ENCODE measurements at places on chromosomes 11 and 22.
A peak's percentile ranks its signal among the peaks of the same experiment; 100 is the strongest.

DNA sequence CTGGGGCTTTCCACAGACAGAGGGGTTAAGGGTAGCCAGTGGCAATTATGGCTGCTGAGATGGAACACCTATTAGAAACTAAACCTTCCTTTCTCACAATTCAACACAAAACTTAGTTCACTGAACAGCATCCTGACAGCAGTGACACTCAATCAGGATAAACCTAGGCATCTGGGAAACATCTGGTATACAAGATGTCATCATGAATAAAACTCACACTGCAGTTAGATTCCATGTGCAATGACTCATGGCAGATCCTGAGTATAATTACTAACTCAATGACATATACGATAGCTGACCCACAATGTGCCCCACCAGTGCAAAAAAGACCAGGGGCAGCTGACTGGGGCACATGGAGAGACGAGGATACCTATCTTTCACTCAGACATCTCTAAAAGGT lies 17.7 kb downstream of the RBFOX2 start:
- DNase-seq, result no peak

GRCh38 chr22:38042488-38042790 lies 14.8 kb upstream of the PICK1 start:
- no peak for DNase-seq

- no peak for DNase-seq
Measured at GRCh38 chr11:71304491-71304890, 52.1 kb upstream of the SHANK2 start.

- DNase-seq, result no peak
Measured at GRCh38 chr22:37802310-37803194, 5.2 kb upstream of the GCAT start.

- peak; percentile 57 for DNase-seq
Measured at GRCh38 chr11:47514825-47515647, 37.9 kb downstream of the CELF1 start.

DNA sequence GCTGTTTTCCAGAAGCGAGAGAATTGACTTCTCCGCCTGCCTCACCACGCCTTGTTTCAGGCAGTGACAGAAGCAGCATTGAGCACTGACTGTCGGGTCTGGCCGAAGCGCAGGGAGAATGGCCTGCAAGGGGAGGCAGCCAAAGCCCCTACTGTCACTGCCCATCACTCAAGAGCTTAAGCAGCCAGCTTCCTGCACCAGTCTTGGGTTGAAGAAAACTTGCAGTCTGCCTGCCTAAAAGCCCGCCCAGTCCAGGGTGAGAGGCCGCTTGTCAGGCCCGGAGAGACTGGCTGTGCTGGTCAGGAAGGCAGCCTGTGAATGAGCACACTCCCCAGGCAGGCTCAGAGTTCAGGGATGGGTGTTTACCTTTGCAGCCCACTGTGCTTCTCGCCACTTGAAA lies 108.3 kb downstream of the PKNOX2 start:
- DNase-seq, result no peak

DNA sequence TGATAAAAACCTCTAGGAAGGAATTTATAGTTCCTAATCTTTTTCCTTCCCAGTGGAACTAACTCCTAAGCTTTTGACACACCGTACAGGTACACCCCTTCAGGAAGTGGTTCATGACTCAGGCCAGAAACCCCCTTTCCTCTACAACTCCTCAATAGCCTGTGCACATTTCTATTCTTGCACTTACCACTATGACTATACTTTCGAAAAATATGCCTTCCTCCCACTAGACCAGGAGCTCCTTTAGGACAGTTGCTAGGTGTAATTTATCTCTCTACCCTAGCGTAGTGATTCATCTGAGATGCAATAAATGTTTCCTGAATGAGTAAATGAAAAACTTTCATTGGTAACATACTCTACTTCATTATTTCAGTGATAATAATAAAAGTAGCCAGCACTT lies 14.5 kb downstream of the MAP6 start:
- DNase-seq, result no peak

DNA sequence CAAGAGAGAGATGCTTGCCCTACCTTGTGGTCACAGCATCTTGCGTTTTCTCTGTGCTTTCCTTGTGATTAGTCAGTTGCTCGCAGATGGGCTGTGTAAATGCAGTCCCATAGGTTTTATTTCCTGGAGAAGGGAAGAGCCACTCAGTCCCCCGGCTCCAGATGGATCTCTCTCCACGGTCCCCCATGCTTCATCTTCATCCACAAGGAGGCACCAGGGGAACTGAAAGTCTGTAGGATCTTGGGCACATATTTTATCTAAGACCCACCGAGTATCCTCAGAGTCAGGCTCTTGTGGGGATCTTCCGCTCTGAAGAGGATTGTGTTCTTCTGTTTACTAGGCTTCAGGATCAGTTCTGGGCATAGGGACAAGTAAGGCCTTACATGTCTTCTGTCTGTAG lies 66.8 kb upstream of the E2F8 start:
- no peak for DNase-seq

DNA sequence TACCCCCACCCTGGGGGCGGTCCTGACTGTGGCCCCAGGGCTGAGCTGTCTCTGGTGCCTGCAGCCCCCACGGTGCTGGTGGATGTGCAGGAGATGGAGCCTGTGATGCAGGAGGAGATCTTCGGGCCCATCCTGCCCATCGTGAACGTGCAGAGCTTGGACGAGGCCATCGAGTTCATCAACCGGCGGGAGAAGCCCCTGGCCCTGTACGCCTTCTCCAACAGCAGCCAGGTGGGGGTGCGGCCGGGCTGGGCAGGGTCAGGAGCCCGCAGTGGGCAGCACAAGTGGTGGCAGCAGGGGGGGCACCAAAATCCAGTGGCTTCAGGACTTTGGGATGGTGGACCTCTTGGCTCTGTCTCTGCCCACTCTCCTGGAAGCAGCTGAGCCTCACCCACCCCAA lies 8.0 kb upstream of the NDUFS8 start:
- DNase-seq, result no peak

DNA sequence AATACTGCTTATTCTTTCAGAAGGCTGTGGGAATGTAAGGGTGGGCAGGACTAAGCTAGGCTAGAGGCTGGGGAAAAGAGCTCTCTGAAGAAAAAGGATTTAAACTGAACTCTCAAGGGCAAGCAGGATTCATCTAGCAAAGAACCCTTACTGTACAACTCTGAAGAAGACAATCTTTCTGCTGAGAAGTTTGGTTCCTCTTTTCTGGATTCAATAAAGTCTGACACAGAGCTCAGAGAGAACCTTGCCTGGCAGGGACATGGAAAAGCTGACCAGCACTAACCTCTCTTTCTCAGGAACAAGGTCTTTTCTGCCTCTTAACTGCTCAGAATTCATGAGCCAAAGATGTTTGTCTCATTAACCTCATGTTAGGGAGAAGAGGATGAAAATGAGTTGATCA lies 388.4 kb upstream of the DDI1 start:
- no peak for DNase-seq

DNA sequence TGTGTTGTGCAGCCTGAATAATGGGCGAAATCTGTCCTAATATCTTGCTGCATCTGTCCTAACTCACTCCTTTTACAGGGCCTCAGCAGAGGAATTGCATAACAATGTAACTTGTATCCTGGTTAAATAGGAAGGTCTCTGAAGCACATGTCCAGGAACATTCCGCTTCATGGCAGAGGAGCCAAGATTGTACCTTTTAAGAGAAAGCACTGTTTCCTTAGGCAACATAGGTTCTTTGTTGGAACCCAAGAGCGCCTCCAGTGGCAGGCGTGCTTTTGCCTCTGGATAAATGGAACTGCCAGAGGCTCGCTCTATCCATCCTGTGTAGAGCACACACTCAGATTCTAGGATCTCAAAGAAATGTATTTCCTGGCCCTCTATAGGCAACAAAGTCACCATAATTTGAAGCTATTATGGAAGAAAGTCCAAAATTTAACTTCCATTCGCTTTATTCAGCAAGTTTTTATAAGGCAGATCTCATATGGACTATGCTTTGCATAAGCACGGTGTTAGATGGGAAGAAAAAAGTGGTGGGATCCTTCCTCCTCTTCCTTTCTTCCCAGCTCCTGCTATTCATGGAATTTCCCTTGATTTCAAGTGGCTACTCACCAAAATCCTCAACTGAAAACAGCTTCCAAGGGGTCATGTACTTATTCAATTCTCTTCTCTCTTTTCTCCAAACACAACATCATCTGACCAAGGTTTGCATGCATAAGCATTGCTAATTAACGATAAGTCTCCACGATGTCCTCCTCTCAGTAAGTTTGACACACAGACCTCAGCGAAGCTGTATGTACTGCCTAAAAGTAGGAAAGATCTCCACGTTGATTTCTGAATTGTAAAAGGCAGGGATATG lies at the start of gene BLID:
Gene BLID, minus strand, starts transcription at position 692 of the 856 bp plus-strand sequence. Its CDS starts 293 bp downstream, at position 399.
- no peak for DNase-seq

GRCh38 chr22:25465949-25466348 lies 98.5 kb upstream of the GRK3 start:
- DNase-seq, result no peak

GRCh38 chr22:45265535-45265934 lies 19.2 kb upstream of the UPK3A start:
- DNase-seq, result no peak

GRCh38 chr11:78354408-78355308 lies 63.0 kb downstream of the GAB2 start:
- DNase-seq, result no peak

DNA sequence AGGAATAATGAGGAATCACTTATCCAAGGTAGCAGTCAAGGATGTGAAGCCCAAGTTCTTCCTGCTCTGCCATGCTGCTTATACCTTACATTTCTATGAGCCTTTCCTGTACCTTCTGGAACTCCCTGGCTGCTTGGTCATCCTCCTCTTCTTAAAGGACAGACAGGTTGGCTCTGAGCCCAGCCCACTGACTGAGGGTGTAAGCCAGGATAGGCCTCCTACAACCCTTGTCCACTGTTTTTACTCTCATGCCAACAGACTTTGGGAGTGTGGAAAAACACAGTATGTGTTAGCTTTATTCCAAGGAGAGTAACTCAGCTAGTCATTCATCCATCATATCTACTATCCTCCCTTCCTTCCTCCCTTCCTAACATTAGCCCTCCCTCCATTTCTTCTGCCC lies 47.5 kb downstream of the IRAG1 start:
- no peak for DNase-seq

DNA sequence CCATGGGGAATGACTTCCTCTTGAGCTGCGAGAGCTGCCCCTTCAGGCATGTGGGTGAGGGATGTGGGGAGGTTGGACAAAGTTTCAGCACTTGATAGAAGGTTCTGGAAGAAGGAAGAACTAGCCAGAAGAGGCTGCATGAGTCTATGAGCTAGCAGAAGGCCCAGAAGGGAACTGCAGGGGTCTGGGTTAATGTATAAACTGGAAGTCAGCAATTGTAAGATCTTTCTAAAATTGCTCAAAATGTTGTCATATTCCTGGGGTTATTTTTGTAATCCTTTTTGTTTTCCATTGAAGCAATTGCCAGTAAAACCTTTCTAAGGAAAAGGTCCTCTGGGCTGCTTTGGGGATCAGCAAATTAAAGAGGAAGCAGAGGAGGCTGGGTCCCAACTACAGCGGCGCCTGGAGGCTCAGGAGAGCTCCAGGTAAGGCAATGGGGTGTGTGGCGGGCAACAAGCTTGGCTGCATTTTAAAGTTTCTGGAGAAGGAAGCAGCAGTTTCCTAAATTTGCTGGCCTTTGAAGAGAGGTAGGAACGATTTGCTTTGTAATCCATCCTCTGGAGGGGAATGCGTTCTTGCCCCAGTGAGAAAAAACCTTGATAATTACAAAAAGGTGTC lies 29.2 kb downstream of the ADAMTS15 start:
- DNase-seq, result no peak

DNA sequence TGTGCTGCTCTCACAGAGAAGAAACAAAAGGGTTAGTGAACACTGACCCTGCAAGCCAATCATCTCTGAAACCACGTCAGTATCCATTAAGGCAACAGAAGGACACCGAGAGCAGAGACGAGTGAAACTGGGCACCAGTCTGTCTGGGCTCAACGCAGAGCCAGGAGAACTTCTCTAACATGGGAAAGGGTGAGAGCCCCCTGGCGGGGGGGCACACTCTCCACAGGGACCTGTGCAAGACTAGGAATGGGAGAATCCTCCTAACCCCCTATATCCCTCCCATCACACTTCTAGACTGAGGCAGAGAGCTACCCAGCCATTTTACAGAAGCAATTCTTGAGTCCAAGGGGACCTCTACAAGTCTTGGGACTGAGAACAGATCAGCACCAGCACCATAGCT lies 285.8 kb downstream of the SOX6 start:
- DNase-seq, result no peak

- no peak for DNase-seq
Measured at GRCh38 chr11:125935618-125936199, 10.1 kb upstream of the VSIG10L2 start.

- no peak for DNase-seq
Measured at GRCh38 chr22:43174941-43175531, 11.9 kb downstream of the TTLL12 start.

- peak; percentile 92 for DNase-seq
Measured at GRCh38 chr11:133956650-133957633, at the start of gene IGSF9B. Gene IGSF9B, minus strand, starts transcription at chr11:133956968. Its CDS starts 214 bp downstream, at chr11:133956754.

GRCh38 chr11:31800398-31801265 lies 10.5 kb downstream of the PAX6 start:
- no peak for DNase-seq

DNA sequence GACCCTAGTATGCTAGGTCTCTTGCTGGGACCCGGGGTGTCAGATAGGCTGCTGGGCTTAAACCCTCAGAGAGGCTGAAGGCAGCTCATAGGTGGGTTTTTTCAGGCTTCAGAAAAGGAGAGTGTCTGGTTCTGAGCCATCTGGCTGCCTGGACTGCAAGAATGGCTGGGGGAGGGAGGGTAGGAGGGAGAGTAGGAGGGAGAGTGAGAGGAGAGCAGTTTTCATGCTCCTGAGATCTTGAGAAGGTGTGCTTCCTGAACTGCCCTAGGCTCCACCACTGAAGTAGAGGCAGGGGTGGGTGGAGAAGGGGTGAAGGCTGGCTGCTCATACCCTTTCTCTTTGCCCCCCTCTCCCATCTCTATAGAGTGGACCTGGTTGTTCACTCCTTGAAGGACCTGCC lies 4.6 kb downstream of the HMBS start:
- no peak for DNase-seq

GRCh38 chr11:10786451-10786850 lies 22.3 kb downstream of the EIF4G2 start:
- DNase-seq, result no peak

DNA sequence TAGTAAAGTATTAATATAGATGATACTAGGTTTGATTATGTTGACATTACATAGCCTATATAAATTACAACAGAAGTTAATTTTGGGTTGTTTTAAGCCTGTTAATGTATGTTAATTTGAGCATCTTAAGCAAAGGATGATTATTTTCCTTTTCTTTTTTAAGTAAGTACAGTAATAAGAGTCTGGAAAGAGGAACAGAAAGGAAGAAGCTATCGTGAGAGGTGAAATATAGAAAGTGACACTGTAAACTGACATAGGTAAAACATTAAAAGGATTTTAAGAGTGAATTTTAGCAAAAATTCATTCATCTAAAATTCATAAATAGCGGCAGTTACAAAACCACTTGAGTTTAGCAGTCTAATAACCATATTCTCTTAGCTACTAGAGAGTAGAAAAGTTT lies 45.5 kb downstream of the FAR1 start:
- no peak for DNase-seq

- no peak for DNase-seq
Measured at GRCh38 chr11:28535677-28536076, 427.5 kb downstream of the METTL15 start.

Data from stimulated activated CD4-positive, alpha-beta T cell treated with anti-CD3 and anti-CD28 coated beads, Interleukin-4, amount 100 ng/mL, for 4 hours (primary cell).